ENCODE measurements at places on chromosomes 5 and 9. TPM values are rescaled to one million over a fixed set of nuclear protein-coding genes. Genes with fewer than 3 reads are reported as not detected.

Gene IFNK
- not detected for total RNA-seq

Gene PCDHB11
- total RNA-seq: 4.3 TPM

Gene ZFP37
- 4.1 TPM for total RNA-seq

Gene S100Z
- total RNA-seq: 1.2 TPM

Gene RASGRF2
- 14.7 TPM for total RNA-seq

Gene PCDHAC1
- 2.9 TPM for total RNA-seq

Gene TMEM174
- total RNA-seq: 1.1 TPM
